DND-41 (cell line): ENCODE measurements at places on chromosomes 2 and 18.

DNA sequence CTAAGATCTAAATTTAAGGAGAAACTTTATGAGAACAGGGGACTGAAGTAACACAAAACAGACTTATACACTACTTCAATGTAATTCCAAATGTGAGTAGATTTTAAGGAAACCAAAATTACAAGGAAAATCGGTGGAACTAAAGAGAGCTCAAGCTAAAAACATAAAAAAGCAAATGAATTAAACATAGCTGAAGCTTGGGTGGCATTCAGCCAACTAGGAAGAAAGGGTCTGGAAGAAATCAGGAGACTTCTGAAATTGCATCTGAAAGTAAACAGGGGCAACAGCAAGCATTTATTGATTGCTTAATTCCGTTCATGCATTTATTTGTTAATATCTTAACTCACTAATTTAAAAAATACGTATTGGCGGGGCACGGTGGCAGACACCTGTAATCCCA lies 727.3 kb upstream of the PKDCC start:
- DNase-seq: no peak

DNA sequence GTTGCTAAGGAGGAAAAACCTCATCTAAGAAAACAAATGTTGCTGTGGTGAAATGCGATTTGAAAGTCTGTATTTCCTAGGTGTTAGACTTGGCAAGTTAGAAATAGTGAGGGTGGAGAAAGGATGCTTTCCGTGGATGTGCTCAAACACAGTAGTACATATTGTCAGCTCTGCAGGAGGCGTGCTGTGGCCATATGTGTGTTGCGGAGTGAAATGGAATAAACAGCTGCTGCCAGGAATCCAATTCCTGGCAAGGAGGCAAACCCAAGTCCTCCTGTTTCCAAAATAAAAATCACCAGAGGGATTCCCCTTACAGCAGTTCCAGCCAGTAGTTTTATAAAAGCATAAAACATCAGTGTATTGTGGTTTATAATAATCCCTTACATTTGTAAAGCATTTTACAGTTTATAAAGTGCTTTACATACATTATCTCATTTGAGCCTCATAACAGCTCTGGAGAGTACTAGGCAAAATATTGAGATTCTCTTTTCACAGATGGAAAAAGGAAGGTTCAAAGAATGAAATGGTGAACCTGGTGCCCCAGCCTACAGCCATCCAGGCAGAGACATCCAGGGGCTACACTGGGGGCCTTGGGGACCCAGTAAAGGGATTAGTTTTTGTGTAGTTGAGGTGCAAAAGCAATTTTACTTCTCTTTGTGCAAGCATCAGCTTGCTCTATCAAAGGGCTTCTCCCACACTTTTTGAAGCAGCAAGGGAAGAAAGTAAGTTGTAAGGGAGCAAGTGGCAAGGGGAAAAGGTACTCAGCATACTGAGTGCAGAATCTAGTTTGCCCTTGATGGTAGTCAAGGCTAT lies 206.0 kb downstream of the AGPS start:
- DNase-seq: no peak

- no peak for DNase-seq
Observed at GRCh38 chr2:70978341-70979179, at the start of gene ANKRD53. Gene ANKRD53 (plus strand): TSS chr2:70978630. CDS start chr2:70978646, 16 bp downstream.

GRCh38 chr2:85540133-85540648 lies 1.2 kb downstream of the MAT2A start:
- DNase-seq: no peak

DNA sequence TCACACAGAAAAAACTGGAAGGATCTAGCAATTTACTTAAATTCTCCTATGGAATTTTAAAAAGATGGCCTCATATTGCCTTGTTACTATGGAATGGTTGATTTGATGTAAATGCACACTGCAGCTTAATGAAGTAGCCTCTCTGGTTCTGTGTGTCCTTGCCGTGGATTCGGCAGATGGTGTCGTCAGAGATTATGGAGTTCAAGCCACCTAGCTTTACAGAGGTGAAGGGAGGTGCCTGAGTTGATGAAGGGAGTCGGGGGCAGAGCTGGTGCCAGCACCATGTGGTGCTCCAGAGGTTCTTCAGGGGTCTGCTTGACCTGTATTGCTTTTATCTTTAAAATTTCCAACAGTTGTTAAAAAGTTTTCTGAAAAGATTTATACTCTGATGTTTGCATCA lies 48.8 kb downstream of the ASAP2 start:
- DNase-seq: no peak

GRCh38 chr2:10449838-10450691 lies 1.9 kb upstream of the ODC1 start:
- DNase-seq: no peak

DNA sequence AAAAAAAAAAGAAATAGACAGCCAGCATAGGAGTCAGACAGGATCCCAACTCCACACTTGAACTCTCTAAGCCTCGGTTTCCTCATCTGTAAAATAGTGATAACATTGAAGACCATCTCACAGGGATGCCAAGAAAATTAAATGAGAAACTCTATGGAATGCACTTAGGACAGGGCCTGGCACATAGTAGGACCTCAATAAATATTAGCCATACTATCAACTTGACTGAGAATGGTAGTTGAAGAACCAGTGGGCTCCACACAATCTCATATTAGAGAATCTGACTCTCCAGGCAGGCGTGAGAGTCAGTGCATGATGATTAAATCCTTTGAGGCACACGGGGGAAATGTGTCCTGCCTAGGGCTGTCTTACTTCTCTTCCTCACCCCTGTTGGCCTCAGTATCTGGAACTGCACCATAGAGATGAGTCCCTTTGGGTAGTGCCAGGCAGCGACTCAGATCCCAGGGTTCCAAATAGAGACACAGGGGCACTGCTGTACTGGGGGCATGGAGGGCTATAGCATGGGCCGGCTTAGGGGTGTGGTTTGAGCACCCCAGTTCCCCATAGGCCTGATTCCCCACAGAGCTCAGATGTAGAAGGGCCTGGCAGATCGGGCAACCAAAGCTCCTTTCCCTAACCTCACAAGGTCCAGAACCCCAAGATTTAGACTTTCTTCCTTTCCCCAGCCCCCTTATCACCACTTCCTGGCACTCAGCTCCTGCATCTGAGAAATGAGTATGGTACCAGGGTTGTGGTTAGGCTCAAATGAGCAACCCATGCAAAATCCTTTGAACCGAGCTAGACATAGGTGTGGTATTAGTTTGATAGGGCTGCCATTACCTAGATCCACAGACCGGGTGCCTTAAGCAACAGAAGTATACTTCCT lies 51.3 kb upstream of the CAB39 start:
- peak; percentile 20 for DNase-seq

DNA sequence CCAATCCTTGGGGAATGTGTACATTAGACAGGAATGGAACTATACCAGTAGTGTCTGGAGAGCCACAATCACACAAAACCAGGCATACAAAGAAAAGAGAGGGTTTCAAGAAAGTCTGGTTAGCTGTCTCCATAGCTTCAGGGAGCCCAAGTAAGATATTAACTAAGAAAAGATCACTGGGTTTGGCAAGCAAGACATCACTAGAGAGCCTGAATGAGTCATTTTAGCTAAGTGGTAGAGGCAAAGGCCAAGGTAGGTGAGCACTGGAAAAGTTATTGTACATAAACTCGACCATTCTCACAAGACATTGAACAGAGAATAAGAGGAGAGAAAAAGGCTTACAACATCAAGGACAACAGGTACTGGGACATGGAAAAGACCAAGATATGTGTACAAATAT lies 143.8 kb upstream of the ARL4C start:
- DNase-seq: no peak

DNA sequence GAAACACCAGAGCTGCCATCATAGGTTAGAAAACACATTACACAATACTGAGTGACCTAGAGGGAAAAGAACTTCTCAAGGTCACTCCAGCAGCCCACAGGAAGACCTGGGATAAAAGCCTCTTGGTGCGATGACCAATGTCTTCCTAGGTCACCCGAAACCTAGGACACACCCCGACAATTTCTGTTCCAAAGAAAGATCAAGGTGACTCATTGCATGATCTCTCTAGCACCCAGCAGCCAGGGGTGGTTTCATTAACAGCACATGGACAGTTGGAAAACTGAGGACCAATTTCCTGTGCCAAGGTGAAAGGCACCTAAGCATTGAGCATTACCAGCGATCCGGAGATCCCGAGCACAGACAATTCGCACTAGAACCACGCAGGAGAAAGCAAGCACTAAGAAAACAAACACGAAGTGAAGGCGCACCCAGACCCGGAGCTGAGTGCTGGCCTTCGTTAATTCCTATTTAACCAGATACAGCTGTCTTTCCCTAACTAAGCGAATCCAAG lies 1.5 kb downstream of the CACNB4 start:
- no peak for DNase-seq

GRCh38 chr2:21332993-21333625 lies 209.3 kb downstream of the TDRD15 start:
- no peak for DNase-seq

DNA sequence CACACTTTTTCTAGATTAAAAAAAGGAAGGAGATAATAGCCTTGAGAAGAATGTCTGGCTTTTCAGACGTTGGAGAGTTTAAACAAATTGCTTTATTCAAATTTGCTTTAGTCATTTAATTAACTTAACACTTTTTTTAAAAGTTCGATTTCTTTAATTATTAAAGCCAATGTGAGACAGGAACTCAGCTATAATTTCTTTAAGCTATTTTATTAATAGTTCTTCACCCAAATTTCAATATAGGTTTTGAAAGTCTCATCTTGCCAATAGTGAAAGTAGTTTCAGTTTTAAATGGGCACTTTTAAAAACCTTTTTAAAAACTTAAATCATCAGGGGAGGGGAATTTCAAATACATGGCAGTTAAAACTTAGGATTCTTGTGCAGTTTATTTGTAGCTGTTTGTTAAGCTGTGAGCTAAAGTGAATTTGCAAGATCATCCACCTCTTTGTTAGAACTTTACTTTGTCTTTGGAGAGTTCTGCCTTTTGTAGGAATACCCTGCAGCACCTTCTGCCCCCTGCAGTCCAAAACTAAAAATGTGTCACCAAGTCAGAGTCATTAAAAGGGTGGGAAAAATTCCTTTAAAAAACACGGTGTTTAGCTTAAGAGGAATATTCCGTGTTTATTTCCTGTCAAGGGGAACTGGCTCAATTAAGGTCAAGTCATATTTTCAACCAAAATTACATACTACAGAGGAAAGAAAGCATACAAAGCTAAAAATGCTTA lies 4.6 kb downstream of the TGIF1 start:
- DNase-seq: peak; percentile 56

DNA sequence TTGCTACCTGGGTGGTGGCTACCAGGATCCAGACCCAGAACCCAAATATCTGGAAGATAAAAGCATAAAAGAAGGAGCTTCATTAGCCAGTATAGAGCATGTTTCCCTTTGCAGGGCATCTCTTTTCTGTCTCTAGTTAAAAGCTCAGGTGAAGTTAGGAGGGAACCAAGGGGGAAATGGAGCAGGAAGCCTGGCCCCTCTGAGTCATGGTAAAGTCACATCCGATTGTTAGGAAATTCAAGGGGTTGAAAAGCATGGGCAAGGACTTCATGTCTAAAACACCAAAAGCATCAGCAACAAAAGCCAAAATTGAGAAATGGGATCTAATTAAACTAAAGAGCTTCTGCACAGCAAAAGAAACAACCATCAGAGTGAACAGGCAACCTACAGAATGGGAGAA lies 126.9 kb downstream of the RPIA start:
- no peak for DNase-seq

DNA sequence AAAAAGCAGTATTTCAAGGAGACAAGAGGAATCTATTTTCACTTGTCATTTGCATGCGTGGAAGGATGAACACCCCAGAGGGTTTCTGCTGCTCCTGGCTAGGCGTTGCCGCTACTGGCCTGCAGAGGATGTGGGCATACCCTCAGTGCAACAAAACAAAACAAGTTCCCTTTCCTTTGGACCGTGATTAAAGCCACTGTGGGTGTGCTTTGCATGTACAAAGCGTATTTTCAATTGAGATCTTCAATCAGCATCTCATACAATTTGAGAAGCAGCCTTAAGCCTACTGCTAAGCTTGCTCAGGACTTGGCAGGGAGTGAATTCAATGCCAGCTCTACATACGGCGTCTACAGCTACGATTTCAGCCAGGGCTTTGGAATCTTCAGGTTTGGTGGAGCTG lies 298.4 kb downstream of the LPIN1 start:
- peak; percentile 55 for DNase-seq

- DNase-seq: no peak
Observed at GRCh38 chr18:5853253-5853652, 42.1 kb downstream of the TMEM200C start.

GRCh38 chr2:215454519-215455246 lies 18.8 kb upstream of the FN1 start:
- DNase-seq: no peak

- DNase-seq: no peak
Observed at GRCh38 chr2:149082079-149082478, 43.6 kb downstream of the LYPD6B start.

DNA sequence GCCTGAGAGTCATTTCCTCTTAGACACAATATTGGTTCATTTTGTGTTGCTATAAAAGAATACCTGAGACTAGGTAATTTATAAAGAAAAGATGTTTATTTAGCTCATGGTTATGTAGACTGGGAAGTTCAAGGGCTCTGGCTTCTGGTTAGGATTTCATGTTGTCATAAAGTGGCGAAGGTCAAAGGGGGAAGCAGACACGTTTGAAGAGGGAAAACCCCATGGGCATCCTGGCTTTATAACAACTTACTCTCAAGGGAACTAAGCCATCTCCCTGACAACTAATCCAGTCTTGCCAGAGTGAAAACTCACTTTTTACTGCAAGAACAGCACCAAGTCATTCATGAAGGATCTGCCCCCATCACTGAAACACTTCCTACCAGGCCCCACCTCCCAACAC lies 89.7 kb upstream of the RNF152 start:
- DNase-seq: no peak

DNA sequence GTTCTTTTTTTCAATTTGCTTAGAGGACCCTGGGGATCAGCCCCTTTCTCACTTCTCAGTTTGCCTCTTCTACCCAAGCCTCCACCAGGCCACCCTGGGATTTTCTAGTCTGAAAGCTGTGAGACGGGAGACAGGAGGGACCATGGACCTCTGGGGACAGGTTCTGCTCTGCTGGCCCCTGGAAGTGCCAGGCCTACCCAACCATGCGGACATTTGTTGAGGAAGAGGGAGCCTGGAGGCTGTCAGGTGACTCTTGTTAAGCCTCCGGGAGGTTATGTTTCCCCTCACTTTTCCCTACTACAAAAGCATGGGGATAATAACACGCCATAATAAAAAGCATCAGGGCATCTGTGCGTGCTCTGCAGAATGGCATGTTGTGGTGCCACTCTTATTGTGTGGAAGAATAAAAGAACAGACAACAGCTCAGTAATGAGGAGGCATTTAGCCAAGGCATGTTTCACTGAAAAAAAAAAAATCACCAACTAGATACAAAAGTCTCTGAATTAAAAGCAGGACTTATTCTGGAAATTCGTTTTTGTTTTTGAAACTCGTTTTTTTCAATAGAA lies 48.3 kb upstream of the PLA2R1 start:
- DNase-seq: no peak

GRCh38 chr2:189442468-189442867 lies 1.2 kb downstream of the WDR75 start:
- no peak for DNase-seq

DNA sequence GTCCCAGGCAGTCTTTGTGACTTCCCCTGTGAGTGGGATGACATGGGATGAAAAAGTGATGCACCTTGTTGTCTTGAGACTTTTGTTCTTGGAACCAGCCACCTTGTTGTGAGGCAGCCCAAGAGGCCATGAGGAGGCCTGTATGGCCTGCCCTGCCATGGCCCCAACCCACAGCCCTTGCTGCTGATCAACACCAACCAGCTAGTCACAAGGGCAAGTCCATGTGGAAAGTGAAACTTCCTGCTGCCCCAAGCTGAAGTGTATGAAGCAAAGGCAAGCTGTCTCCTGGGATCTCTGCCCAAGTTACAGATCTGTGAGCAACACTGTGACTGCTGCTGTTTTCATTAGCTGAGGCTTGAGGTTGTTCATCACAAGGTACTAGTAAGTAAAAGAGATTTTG lies 21.6 kb downstream of the TMEM18 start:
- peak; percentile 55 for DNase-seq
